ENCODE measurements at places on chromosomes 12 and 14.
A peak's percentile ranks its signal among the peaks of the same experiment; 100 is the strongest.

GRCh38 chr14:33958605-33959226 lies 7.8 kb upstream of the EGLN3 start:
- no peak for DNase-seq

DNA sequence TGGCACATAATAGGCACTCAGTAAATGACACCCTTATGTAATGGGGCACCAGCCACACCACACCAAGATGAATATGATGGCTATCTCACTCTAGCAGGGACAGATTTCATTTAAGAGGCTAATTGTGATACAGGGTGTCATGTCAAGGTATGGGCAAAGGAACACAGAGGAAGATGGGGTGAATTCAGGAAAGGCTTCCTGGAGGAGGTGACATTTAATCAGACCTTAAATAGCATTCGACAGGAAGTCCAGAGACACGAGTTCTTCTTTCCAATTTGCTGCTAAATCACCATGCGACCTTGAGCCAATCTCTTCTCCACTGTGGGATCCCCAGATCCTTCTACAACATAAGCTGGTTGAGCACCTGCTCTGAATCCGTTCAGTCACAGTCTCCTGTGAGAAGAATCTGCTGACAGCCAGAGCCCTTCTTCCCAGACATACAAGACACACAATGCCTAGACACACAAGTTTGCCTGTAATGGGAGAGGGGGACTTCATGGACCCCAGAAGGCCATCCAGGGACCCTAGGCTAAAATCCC lies 1.5 kb upstream of the DTX1 start:
- no peak for DNase-seq

GRCh38 chr14:31990183-31990857 lies 86.8 kb upstream of the ARHGAP5 start:
- no peak for DNase-seq

- DNase-seq = no peak
Observed at GRCh38 chr12:70788774-70789173, 131.8 kb downstream of the PTPRR start.

DNA sequence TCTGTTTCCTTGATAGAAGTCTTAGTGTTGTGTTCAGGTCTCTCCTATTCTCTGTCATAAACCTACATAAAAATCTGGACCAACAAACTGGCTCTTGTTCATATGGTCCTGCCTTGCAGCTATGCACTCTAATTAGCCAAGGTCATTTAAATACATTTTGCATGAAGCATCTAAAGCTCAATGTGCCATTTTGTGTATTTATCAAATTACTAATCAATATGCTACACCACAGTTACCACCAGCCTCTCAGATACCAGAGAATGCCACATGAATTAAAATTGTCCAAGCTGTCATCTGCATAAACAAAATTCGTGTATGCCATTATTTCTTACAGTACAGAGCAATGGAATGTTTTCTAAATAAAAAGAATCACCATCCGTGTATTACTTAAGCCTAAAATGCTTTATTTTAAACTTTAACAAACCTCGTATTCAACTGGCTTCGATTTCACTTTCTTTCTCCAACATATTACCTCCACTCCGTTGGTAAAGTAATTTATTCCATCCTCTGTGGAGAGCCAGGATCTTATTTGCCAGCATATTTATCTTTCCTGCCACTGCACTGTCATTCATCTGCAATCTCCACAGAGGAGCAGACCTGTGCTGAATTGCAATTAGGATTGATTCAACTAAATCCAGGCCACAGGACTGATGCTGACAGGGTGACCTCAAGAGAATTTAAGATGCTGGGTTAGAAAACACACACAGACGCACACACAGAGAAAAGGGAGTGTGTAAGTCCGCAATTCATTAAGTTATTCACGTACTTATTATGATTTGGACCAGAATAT lies 284.1 kb upstream of the FOXG1 start:
- no peak for DNase-seq

- no peak for DNase-seq
Observed at GRCh38 chr12:96337953-96338352, 62.3 kb downstream of the CDK17 start.

- DNase-seq = peak; percentile 10
Observed at GRCh38 chr14:103483600-103483999, 39.0 kb downstream of the CKB start.

DNA sequence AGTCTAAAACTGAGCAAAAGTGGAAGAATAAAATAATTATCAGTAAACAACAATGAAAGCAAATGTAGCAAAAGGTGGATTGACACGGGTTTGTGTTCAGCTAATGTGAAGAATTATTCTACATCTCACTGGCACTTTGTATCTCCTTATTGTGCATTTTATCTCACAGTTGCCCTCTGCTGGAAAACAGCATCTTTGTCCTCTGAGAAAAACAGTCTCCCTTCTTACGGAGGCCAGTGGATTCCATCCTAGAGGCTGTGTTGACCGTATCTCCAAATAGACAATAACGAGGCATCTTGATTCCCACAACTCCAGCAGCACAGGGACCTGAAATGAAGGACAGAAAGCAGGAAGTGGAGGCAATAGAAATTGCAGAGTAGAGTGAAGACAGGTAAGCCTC lies 51.3 kb upstream of the PLBD1 start:
- DNase-seq = no peak

DNA sequence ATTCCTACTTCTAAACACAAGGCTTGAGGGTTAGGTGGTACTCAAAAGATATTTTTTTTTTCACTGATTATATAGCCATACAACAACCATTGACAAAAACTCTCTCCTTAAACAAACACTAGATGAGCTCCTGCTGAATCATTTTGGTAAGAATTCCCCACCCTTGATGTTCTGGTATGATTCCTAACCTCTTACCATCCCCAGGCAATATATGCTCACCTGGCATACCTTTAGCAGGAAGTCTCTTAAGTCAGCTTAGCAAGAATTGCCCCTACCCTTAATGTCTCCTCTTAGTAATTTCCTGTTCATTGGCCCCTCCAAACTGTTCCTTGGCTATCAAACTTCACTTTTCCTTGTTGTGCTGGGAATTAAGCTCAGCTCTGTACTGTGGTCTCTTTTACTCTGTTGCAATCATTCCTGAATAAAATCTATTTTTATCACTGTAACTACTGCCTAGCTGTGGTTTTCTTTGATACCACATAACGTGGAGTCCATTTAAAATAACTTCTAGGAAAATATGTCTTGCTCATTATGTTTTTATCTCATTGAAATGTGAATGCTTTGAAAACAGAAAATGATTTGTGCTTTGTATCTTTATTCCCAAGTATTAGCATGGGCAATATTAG lies 712.6 kb downstream of the SLC16A7 start:
- DNase-seq = no peak

DNA sequence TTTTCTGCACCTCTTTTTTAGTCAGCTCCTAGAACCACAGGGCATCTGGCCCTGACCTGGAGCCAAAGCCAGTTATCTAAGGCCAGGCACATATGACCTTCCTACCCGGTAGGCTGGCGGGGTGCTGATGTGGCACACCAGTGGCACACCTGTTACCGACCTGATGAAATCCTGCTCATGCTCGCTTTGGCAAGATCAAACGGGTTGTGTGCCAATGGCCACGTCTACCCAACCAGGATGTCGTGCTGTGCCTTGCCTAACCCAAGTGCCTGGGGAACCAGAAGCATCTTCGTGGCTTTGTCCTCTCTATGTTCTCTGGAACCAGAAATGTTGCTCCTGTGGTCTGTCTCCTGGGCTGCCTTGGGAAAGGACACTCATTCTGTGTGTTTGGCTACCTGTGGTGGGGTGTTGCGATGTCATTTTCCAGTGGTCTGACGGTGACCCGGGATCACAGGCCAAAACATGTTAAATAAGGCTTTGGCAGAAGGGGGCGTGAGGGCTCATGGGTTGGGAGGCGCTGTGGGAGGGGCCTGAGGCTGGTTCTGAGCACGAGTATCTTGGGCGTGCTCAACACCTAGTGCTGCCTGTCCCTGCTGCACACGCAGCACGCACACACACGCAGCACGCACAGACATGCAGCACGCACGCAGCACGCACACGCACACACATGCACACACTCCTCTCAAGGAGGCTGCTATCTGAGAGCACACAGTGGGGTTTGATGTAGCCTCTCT lies 27.9 kb downstream of the CCNK start:
- no peak for DNase-seq

DNA sequence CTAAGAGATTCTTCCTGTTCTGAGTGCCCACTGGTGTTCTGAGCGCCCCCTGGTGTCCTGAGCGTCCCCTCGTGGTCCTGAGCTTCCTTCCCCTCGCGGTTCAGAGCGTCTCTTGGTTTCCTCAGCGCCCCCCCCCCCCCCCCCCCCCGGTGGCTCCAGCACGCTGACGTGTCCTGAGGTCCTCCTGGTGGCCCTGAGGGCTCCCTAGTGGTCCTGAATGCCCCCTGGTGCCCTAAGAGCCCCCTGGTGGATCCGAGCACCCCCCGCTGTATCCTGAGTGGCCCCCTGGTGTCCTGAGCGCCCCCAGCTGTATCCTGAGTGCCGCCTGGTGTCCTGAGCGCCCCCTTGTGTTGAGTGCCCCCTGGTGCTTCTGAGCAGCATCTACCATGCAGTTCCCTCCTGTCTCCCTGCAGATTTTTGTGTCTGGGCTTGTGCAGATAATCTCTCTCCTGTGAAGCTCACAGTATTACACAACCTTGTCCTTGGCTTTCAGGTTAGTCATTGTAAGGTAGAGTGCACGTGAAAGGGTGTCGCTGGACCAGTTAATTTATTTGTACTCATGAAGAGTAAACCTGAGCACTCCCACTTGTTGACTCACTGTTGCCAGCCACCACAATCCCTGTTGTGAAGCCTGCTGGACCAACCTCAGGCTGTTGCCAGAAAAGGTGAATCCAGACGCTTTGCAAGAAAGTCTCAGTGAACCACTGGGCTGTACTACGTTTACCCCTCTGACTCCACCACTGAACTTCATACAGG lies 1168.4 kb downstream of the TMEM121 start:
- DNase-seq = no peak

GRCh38 chr14:78836777-78837176 lies 666.6 kb downstream of the NRXN3 start:
- DNase-seq = peak; percentile 47

GRCh38 chr14:74510223-74510931 lies 16.8 kb downstream of the ISCA2 start:
- no peak for DNase-seq

GRCh38 chr12:30630076-30630978 lies 65.3 kb downstream of the IPO8 start:
- no peak for DNase-seq

- no peak for DNase-seq
Observed at GRCh38 chr12:52156757-52157565, 34.9 kb downstream of the KRT80 start.

GRCh38 chr14:68952531-68953195 lies 26.4 kb downstream of the ACTN1 start:
- DNase-seq = no peak

- no peak for DNase-seq
Observed at GRCh38 chr12:20101046-20101445, 267.3 kb upstream of the PDE3A start.

- no peak for DNase-seq
Observed at GRCh38 chr12:62331306-62331705, 71.1 kb downstream of the USP15 start.

GRCh38 chr12:10354071-10354470 lies 35.8 kb downstream of the KLRK1 start:
- DNase-seq = no peak

GRCh38 chr14:84028080-84028604 lies 1501.8 kb upstream of the FLRT2 start:
- DNase-seq = no peak

DNA sequence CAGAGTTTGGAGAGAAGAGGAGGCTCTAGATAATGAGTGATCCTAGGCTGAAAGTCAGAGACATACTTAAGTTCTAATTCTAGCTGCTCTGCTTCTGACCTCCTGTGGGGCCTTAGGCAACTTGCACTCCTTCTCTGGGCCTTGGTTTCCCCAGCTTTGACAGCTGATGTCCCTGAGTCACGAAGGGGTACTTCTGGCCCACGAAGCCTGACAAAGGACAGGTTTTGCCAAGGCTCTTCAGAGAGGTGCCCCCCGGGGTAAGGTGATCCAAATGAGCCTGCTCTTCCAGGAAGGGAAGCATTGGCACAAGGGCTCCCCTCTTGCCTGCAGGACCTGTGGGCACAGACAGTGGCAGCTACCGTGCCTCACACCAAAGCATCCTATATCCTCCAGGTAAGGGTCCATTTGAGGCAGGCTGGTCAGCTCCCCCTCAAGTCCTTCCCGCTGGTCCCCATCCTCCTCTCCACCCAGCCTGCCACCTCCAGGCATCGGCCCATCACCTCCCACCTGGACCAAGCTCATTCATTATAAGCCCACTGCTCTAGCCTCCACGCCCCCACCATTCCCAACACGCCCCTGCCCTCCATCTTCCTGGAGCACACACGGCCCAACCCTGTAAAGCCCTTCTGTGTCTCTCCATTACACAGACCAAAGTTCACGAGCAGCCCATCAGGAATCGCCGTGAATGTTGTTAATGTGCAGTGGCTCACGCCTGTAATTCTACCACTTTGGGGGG lies 1.9 kb upstream of the PPP1R13B start:
- DNase-seq = no peak

DNA sequence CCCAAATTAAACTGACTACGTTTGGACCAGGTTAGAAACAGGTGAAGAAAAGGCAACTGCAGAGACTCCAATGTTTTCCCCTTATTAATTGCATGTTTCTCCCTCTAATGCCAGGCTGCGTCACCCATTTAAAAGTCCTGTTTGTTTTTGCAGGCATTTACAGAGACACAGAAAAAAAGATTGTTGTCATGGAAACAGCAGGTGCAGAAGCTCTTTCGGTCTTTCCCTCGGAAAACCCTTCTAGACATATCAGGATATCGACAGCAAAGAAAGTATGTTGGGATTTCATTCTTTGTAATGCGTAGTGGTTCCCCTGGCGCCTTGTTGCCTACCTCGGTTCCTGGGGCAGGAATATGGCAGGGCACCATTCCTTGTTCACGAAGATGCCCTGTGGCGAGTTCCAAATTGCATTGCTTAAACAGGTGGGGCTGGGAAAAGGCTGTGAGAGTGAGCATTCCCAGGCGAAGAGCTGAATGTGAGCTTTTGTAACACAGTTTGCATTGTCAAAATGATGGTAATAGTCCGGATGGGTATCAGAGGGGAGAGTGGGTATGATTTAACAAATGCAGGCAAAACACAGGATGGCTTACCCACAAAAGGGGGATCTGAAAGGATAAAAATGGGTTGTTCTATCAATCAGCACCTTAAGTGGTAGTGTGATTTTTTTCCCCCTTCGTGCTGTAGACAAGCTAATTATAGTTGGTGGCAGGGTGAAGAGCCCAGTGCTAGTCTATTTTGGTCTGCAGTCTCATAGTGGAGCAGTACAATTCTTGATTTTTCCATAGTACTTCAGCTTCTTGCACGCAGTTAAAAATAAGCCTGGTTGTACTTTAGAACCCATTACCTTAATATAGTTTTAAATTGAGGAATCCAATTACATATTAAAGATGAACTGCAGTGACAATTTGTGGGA lies 132.4 kb downstream of the GCH1 start:
- no peak for DNase-seq

GRCh38 chr14:92687681-92688433 lies 60.6 kb downstream of the LGMN start:
- DNase-seq = no peak

DNA sequence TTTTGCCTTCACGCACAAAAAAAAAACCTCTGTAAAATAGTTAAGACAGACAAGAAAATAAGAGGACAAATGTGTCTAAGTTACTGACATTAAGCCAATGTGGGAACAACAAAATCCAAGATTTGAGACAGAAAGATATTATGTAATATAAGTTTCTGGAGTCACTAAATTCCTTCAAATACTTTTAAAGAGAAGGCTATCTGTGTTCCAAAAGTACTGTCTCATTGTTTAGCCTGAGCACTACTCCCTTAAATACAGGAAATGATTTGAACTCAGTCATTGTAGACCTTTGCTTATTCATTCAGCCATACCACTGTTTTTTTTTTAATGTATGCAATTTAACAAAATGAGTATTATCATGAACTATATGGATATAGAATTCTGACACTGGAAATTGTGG lies 82.7 kb upstream of the KITLG start:
- DNase-seq = no peak

Measured in right renal cortex interstitium (tissue), 3 donors.